ENCODE measurements at places on chromosomes 4 and X.

DNA sequence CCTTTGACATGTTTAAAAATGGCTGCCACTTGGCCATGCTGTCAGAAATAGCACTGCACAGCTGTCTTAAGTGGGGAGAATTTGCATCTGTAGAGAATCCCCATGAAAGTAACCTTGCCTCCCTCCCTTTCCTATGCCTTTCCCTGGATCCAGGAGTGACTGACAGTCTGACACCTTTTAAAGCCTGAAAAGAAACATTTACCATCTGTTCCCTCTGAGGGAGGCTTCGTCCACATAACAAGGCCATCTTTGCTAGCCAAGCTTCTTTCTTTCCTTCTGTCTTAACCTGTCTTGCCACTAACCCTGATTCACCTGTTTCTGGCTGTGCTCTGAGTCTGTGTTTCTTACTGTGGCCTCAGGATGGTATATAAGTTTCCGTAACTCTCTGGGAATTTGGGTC is 21.3 kb upstream of the AADAT start:
- no peak for DNase-seq

DNA sequence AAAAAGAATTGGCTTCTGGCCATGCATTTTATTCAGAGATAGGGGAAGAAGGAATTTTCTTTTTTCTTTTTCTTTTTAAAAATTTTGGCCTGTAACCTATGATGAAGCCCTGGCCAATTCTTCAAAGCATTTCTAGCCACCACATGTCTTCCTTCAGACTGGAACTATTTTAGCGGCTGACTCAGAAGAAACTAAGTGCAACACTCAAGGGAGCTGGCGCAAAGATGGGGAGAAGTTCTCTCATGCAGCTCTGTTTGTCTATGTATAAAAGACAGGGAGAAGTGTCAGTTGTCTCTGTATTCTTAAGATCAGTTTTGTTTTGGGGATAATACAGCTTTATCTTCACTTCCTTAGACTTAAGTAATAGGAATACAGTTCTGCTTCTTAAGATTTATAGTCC is 46.1 kb downstream of the MBNL3 start:
- no peak for DNase-seq

GRCh38 chrX:53320543-53321229 is 39.3 kb upstream of the IQSEC2 start:
- no peak for DNase-seq

DNA sequence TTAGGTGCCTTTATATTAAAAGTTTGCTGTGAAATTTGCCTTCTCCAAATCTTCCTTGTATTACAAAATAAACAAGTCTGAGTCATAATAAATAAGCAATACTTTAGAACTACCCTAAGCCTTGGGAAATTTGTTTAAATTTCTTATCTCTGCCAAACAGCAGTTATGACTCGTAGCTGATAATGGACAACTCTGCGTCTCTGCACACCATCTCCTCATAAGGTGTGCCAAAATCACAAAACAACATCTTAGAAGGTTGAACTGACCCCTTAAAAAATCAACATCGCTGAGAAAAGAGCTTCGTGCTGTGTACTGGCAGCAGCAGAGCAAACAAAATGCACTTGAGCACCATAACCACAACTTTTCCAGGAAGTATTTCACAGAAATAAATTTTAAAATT is 22.0 kb downstream of the OR13H1 start:
- DNase-seq, result no peak

GRCh38 chr4:69710580-69710979 is 49.8 kb downstream of the SULT1B1 start:
- DNase-seq, result no peak

GRCh38 chrX:57367649-57368048 is 81.1 kb downstream of the FAAH2 start:
- DNase-seq, result no peak

- DNase-seq, result no peak
Measured at GRCh38 chr4:74223098-74223497, 65.2 kb downstream of the MTHFD2L start.

DNA sequence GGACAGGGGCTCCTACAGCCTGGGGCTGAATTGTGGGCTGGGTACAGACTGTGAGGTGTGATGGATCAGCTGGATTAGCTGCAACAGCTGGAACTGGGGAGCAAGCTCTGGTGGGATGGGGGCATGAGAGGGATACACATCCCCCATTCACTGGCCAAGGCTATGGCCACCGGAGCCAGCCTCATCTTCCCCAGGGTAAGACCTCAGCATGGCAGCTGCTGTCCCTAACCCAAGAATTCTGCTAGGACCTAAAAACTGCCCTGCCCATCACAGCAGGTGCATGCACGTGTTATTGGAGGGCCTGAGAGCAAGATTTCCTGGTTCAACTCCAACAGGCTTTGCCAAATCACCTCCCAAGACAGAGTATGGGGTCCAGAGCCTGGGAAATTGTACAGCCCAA is 258.6 kb upstream of the AGTR2 start:
- no peak for DNase-seq

DNA sequence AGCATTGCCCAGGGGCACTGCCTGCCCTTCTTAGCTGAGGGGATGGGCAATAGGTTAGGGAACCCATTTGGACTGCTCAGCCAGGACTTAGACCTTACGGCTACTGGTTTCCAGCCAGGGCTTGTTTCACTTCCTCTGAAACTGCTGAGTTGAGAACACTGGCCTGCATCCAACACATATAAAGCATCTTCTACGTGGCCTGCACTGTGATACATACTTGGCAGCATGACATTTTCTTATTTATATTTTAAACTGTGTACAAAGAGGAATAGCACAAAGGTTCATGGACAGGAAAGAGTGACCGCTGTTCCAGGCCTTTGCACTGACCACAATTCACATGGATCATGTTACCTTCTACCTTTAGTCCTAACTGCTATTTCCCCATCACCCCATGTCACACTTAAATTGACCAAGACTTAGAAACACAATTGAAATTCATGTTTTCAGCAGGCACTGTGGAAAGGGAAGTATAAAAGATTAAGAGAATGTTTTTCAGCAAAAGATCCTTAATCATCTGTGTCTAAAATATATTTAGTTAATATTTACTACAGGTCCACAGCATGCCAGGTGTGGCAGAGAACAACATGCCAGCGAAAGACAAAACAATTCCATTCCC is 43.7 kb downstream of the NLGN4X start:
- DNase-seq, result no peak

- DNase-seq, result no peak
Measured at GRCh38 chr4:9979101-9979701, 42.1 kb downstream of the SLC2A9 start.

DNA sequence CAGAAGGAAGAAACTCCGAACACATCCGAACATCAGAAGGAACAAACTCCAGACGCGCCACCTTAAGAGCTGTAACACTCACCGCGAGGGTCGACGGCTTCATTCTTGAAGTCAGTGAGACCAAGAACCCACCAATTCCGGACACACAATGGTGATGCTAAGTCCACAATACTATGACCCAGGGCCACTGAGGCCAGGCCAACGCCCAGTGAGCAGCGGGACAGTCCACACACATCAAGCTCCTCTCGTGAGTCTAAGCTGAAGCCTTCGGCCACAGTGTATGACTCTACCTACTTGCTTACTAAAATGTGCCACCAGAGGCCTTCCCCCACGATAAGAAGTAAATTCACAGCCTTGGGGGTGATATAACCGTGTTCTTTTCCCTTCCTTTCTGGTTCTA is 10.2 kb upstream of the CDKN2AIP start:
- no peak for DNase-seq

DNA sequence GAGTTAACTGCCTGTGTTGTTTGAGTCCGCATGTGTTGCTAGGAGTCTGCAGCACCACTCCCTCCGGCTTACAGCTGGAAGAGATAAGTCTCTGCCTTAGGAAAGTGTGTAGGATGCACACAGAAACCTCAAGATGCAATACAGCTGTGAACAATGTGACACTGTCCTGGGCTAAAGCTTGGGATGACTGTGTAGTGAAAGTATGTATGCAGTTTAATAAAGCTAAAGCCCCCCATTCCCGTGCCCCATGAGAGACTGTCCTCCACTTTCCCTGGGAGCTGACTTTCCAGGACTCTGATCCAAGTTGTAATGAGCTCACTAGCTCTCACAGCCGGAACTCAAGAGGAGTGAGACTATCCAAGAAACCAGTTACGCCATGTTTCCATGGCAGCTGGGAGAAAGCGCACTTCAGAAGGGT is 156.6 kb upstream of the FTHL17 start:
- no peak for DNase-seq

DNA sequence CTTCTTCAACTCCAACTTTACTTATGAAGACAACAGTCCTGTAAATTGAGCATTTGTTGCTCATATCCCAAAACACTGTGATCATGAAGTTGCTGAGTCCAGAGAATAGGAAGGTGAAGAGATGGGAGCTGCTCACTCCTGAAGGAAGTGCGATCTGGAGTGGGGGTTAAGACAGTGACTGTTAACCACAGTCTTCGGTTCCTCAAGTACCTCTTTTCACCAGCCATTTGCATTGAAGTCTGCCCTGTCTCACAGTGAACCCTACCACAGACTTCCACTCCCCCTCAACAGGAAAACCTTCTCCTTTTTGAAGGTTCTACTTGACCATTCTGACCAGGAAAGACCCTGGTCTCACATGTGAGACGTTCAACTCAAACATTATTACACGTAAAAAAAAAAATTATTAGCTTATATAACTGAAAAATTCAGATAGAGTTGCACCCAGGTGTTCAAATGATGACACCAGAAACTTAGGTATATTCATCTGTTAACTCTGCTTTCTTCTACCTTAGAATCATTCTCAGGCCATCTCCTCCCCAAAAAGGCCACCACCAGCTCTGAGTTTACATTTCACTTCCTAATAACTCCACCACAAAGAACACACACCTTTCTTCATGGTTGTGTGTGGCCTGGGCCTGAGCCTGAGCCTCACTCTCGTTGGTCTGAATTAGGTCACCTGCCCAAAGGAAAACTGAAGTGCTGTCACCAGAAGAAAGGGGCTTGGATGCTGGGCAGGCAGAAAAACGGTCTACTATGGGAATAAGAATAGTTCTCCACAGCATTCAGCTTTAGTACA is 199.2 kb downstream of the DCTD start:
- peak; percentile 3 for DNase-seq

GRCh38 chr4:98967786-98968329 is 27.7 kb upstream of the METAP1 start:
- no peak for DNase-seq

DNA sequence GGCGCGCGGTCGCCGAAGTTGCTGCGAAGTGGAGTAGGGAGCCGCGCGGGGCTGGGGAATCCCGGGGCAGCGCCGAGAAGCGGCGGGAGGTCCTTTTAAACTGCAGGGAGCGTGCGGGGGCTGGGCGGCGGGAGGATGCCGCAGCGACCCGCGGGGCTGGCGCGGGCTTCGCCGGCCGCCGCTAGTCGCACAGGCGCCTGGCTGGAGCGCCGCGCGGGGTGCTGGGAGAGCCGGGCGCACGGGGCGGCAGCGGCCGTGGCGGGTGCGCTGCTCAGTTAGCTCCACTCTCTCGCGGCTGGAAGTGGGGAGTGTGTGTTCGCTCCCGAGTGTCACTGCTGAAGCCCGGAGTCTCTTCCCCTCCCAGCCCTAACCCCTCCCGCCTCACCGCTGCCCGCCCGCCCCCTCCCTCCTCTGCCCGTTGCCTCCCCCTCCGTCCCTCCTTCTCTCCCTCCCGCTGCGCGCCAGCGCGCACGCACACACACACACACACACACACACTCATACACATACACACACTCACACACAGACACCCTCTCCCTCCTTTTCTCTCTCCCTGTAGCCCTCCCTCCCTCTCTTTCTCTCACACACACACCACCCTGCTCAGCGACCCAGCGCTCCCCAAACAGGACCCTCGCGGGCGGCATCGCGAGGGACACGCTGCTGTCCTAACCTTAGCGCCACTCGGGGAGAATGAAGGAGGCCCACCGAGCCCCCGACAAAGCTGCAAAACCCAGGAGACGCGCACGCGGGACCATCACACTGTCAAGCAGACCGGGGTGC is at the start of gene NDNF:
Gene NDNF (minus strand): TSS at position 312 of the 780 bp plus-strand sequence. CDS start 26,698 bp downstream, outside the sequence.
- no peak for DNase-seq

GRCh38 chrX:115093191-115093590 is 75.8 kb upstream of the IL13RA2 start:
- DNase-seq, result no peak

DNA sequence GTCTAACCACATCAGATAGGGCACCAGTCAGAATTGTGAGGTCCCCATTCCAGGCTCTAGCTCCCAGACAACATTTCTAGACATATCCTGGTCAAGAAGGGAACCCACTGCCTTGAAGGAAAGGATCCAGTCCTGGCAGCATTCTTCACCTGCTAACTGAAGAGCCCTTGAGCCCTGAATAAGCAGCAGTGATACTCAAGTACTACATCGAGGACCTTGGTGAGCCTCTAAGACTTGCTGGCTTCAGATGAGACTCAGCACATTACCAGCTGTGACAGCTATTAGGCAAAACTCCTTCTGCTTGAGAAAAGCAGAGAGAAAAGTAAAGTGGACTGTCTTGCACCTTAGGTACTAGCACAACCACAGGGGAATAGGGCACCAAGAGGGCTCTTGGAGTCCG is 205.8 kb upstream of the F9 start:
- DNase-seq, result no peak

DNA sequence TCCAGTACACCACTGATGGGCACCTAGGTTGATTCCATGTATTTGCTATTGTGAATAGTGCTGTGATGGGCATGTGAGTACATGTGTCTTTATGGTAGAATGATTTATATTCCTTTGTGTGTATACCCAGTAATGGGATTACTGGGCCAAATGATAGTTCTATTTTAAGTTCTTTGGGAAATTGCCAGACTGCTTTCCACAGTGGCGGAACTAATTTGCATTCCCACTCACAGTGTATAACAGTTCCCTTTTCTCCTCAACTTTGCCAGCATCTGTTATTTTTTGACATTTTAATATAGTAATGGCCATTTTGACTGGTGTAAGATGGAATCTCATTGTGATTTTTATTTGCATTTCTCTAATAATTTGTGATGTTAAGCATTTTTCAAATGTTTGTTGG is 25.9 kb downstream of the CC2D2A start:
- DNase-seq, result peak; percentile 23

DNA sequence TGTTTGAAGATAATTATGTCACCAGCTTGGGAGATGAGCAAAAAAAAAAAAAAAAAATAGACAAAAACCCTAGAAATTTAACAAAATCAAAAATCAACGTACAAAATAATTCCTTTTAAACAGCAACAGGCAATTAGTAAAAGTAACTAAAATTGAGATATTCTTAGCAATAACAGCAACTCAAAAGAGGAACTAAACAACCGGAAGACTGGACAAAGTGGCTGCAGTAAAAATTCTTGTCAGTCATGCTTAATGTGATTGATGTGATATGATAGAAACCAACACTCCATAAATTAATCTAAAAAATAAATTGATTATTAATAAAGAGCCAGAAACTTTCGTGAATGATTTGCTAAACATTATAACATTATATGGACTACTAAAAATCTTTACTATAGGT is 1534.6 kb upstream of the AGA start:
- DNase-seq, result peak; percentile 11
